ENCODE measurements at places on chromosomes 4 and X.

- DNase-seq = no peak
Observed at GRCh38 chr4:111992351-111993168, 152.7 kb upstream of the FAM241A start.

- no peak for DNase-seq
Observed at GRCh38 chr4:83582289-83582785, 46.4 kb downstream of the GPAT3 start.

- DNase-seq = no peak
Observed at GRCh38 chrX:10240918-10241317, 84.1 kb downstream of the CLCN4 start.

DNA sequence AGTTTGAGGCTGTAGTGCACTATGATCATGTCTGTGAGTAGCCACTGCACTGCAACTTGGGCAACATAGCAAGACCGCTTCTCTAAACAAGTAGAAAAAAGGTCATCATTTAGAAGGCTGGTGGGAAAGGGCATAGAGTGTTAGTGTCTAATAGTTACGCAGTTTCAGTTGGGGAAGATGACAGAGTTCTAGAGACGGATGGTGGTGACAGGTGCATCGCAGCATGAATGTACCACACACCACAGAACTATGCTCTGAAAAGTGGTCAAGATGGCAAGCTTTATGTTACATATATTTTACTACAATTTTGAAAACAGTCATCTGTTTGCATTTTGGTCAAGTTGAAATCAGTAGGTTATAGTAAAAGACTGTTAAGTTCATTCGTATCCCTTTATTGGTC is 23.7 kb upstream of the CLDN34 start:
- DNase-seq = no peak

DNA sequence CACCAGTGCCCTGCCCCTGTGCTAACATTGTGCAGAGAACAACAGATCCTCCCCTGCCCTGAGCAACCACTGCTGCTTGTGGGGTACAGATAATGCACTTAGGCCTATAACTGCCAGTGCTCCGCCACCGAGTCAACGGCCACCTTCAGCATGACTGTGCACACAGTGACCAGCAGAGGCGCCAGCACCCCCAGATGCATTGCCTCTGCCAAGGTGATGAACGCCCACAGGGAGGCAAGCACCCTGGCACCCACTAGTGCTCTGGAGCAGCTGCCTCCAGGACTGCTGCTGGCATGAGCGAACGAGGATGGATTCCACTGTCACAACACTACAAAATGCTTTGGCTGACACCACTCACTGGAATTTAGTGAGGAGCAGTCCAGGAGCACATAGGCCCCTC is 38.2 kb downstream of the SPIN2B start:
- DNase-seq = no peak

DNA sequence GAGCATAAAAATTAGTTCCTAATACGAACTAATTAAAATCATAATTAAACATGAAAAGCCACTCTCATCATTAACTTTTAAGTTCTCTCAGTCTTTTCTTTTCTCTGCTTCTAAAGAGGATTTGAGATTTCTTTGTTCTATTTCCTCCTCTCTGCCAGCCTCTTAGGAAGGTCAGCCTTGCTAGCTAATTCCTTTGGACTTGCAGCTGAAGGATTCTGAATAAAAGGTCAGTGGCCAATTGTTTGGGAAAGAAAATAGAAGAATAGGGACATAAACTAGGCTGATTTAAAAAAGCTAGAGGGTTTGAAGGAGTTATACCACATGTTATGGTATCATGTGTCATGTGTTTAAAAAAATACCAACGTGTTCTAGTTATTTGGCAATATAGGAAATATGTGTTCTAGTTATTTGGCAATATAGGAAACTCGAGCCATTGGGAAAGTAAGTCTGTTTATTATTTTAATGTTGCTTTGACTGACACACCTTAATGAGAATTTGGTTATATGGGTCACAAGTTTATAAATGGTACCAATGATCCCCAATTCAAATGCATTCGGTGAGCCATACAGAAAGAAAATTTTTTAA is 1668.7 kb upstream of the PCDH7 start:
- no peak for DNase-seq

GRCh38 chr4:57100979-57101651 is 9.1 kb downstream of the IGFBP7 start:
- DNase-seq = no peak

DNA sequence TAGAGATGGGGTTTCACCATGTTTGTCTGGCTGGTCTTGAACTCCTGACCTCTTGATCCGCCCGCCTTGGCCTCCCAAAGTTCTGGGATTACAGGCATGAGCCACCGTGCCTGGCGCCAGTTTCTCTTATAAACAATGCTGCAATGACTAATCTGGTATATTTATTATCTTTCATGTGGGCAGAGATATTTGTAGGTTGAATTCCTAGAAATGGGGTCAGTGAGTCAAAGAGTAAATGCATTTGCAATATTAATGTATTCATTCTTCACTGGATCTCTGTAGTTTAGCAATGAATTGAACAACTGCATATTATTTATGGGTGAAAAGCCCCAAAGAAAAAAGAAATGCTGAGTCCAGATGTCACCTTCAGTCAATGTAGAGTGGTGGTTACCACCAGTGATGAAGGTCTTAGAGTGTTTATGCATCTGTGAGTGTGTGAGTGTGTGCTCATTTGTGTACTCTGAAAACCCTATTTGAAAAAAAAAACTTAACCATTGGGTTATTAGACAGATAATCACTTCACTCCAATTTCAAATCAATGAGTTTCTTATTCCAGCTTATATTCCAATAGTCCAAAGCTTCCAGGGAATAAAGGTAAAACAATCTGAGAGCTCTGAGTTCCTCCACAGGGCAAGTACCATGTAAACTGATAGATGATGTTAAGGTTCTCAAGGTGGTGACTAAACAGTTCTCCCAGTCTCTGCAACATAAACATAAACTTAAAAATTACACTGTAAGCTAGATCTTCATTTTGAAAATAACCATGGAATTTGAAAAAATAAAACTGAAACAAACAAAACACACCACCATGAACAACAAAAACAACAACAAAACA is 22.6 kb upstream of the CD38 start:
- DNase-seq = no peak

GRCh38 chr4:95358421-95358820 is 190.4 kb downstream of the UNC5C start:
- no peak for DNase-seq

GRCh38 chr4:66284991-66285451 is 614.7 kb upstream of the EPHA5 start:
- no peak for DNase-seq

DNA sequence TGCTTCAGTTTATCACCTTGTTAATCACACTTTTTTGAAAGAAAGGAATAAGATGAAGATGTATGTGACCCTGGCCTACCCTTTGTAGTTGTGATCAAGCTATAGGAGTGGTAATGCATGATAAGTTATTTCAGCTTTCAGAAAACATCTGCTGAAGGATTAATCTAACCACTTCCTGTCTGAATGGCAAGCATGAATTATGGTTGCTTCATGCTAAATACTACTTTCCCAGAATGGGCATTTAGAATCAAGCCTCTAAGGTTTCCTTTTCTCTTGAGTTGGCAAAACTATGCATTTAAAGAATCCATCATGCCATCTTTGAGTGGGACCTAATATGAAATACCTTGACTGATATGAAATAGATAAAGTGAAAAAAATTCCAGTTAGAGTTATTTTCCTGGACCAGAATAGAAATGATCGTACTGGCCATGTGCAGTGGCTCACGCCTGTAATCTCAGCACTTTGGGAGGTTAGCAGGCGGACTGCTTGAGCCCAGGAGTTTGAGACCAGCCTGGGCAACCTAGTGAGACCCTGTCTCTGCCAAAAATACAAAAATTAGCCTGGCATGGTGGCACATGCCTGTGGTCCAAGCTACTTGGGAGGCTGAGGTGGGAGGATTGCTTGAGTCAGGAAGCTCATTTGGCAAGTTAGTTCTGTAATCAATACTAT is 59.1 kb downstream of the ANXA3 start:
- DNase-seq = no peak

GRCh38 chrX:13094828-13095341 is 50.5 kb upstream of the FAM9C start:
- no peak for DNase-seq

DNA sequence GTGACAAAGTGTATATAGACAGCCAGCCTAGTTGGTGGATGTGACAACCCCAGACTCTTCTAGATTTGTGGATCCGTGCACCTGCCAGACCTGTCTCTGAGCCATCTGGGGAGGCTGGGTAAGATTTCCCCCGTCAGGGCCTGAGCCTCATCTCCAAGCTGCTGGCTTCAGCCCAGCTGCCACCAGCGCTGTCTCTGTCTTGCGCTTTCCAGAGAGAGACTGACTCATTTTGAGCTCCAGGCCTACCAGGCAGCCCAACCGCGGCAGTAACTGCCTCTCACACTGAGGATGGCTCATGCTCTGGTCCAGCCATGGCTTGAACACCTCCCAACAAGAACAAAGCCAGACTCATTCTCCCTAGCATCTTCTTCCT is 26.4 kb downstream of the NOP14 start:
- DNase-seq = no peak

DNA sequence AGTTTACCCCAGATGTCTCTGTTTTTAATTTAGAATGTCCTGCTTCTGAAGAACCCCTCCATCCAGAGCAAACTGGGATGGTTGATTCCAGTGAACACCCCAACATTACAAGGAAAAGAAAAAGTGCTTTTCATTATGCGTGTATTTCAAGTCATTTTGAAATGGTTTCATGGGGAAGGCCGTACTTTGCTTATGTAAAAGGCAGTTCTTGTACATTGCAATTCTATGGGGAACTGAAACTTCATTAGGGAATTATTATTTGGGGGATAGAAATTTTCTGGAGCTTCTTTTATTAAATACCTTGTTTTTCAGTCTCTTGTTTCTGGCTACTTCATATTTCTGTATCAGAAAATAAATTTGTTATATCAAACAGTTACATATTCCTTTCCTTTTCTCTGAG is 96.9 kb upstream of the ZNF518B start:
- DNase-seq = no peak

DNA sequence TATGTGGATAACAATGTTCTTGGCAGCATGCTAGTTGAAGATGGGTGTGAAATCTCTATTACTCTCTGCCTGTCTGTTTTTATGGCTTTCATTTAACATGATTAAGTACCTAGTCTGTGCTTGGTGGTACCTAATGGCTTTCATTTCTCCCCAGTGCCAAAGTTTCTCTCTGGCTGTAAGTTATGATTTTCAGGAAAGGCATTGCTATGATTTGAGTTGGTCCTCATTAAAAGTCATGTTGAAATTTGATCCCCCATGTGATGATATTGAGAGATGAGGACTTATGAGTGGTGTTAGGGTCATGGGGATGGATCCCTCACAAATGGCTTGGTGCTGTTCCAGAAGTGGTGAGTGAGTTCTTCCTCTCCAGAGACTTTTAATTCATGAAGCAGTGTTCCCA is 162.4 kb upstream of the IL15 start:
- DNase-seq = no peak

DNA sequence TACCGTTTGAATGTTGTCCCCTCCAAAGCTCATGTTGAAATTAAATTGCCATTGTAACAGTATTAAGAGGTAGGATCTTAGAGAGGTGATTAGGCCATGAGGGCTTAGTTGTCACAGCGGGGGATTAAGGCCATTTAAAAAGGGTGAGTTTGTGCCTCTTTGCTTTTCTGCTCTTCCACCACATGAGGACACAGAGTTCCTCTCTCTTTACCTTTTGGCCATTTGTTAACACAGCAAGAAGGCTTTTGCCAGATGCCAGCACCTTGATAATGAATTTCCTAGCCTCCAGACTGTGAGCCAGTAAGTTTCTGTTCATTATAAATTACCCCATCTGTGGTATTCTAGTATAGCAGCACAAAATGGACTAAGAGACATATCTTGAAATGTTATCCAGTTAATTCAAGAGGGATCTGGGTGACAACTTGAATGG is 7.8 kb upstream of the HERC3 start:
- DNase-seq = no peak

DNA sequence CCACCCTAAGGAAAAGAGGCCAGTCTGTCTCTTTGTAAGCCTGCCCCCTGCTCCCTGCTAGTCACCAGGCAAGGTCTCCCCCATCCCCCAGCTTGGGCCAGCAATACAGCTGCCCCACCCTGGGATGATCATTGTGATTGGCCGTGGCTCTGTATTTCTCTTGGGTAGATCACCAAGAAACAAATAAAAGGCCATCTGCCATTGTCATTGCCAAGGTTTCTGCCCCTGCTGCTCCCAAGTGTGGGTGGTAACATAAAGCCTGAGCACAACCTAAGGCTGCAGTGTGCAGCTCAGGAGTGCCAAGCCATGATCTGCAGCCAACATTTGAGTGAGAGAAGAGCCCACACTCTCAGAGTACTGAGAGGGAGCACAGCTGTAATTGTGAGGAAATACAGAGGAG is 241.0 kb upstream of the POF1B start:
- no peak for DNase-seq

DNA sequence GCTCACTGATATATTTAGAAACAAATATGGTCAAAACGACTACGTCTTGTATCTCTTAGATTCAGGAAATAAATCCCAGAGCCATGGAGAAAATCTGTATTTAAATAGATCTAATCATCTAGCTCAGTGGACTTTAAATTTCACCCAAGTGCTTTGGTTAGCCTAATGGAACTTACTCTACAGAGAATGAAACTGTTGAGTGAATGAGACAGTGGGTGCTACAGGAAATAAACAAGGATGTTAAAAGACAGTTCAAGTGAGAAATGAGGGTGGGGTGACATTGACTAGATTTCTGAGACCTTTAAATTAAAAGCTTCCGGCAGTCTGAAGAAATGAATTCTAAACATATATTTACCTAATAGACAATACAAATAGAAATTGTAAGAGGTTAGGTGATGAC is 2197.0 kb downstream of the ARAP2 start:
- DNase-seq = no peak

GRCh38 chr4:39620551-39621313 is 17.9 kb downstream of the SMIM14 start:
- no peak for DNase-seq

- DNase-seq = no peak
Observed at GRCh38 chr4:113483131-113483530, 278.4 kb downstream of the CAMK2D start.

Measured in esophagus squamous epithelium (tissue), 5 donors.